ENCODE measurements at places on chromosomes 3 and 15.

GRCh38 chr3:145719114-145719513, 441.9 kb downstream of the PLOD2 start:
- DNase-seq = no peak

GRCh38 chr3:49668414-49668797, 5.7 kb upstream of the APEH start:
- no peak for DNase-seq

- DNase-seq = no peak
Observed at GRCh38 chr3:2303566-2303965, 204.9 kb downstream of the CNTN4 start.

- no peak for DNase-seq
Observed at GRCh38 chr15:60343221-60343970, 54.4 kb downstream of the ANXA2 start.

DNA sequence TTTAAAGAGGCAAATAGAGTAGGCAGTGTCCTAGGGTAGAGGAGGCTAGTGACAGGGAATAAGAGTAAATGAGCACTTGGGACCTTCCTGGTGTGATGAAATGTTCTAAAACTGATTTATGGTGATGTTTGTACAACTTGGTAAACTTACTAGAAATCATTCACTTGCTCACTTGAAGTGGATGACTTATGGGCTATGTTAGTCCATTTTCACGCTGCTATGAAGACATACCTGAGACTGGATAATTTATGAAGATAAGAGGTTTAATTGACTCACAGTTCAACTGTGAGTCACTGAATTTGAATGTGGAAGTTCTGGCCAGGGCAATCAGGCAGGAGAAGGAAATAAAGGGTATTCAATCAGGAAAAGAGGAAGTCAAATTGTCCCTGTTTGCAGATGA, 31.7 kb upstream of the DHX36 start:
- no peak for DNase-seq

DNA sequence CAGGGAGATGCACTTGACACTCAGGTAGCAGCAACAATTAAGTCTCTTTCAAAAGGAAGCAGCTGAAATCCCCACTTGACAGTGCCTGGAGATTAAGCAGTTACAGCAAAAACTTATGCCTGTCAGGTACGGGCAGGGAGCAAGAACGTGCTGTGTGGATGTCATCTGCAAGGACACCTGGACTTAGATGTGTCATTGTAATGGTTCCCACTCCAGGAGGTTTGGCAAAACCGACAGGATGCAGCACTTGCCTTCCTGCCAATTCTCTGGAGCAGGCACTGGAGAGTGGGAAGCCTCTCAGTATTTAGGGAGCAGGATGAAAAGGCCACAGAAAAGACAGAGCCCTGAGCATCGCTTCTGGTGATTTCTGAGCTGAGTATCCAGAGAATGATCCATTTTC, 292.4 kb downstream of the PDCD6IP start:
- DNase-seq = no peak

DNA sequence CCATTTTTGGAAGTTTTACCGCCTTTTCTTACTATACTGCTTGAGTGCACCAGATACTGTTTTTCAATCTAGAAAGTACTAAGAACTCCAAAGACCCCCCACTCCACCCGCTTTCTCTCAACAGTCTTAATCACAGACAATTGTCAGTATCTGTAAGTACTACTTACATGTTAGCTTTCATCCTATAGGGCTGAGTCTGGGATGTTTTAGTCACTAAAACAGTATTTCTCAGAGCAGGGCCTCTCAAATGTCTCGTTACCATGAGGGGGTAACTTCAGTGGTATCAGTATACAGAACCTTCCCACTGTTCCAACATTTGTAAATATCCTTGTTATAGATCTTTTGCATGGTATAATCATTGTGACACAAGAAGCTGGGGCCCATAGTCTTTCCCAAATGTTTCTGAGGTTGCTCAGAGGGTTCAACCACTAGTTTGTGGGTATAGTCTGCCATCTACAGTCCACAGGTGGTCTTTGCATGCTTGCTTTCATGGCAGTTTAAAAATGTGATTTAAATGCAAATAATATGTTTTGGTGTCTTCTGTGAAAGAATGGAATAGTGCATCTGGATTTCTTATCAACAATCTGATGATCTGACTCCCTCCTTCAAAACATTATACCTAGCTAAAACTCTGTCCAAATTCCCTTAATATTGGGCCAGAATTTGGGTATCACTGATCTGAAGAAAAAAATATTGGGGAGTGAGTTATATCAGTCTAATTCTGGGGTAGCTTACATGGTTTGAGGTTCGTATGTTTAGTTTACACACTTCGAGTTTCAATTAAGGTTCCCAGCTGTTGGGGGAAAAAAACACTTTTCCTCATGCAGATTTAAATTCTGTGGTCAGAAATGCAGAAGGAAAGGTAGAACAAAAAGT, 18.0 kb upstream of the DNAJC13 start:
- no peak for DNase-seq

DNA sequence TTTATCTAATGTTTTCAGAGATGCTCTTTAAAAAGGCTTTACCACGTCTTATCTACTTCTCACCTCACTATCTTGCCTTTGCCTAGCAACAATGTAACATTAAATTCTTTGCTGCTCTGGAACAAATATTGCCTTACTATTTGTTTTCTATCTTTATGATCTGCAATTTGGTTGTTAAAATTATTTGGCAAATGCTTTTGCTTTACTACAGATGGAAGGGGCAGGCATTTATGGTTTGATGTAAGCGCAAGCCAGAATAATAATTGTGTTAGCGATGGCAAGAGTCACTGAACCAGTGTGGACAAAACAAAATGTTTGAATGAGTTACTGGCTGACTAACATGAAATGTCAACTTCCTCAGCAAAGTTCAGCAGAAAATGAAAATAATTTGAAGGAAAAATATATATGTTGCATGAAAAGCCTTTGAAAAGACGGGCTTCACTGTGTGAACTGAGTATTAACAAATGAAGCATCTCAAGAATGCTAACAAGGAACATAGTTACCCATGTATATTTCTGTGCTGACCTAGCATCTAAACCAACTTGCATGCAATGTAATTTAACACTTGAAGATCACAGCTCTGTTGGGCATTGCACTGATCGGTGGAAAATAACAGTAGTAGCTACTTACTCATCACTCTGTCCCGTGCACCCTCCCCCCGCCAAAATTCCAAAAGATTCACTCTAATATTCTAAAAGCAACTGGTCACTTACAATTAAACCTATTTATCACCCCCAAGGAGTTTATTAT, 454.0 kb upstream of the ARHGEF26 start:
- no peak for DNase-seq

DNA sequence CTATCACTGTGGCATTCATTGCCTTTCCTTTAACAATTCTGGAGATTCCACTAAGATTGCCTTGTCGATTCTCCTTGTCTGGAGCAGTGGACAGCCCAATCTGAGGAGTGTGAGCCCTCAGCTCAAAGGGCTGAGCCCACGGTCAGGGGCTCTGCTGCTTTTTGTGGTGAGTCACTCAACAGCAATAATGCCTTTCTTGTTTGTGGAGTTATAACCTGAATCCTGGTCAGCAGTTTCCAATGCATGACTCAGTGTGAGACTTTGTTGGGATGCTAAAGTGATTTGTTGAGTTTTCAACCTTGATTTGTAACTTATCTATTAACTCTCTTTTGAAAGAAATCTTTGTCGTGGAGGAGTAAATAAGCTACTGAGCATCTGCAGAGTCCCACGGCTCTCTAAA, 183.5 kb downstream of the TJP1 start:
- DNase-seq = no peak

- no peak for DNase-seq
Observed at GRCh38 chr15:90401495-90401894, 13.5 kb downstream of the IQGAP1 start.

- no peak for DNase-seq
Observed at GRCh38 chr15:93360976-93361375, 272.0 kb upstream of the RGMA start.

DNA sequence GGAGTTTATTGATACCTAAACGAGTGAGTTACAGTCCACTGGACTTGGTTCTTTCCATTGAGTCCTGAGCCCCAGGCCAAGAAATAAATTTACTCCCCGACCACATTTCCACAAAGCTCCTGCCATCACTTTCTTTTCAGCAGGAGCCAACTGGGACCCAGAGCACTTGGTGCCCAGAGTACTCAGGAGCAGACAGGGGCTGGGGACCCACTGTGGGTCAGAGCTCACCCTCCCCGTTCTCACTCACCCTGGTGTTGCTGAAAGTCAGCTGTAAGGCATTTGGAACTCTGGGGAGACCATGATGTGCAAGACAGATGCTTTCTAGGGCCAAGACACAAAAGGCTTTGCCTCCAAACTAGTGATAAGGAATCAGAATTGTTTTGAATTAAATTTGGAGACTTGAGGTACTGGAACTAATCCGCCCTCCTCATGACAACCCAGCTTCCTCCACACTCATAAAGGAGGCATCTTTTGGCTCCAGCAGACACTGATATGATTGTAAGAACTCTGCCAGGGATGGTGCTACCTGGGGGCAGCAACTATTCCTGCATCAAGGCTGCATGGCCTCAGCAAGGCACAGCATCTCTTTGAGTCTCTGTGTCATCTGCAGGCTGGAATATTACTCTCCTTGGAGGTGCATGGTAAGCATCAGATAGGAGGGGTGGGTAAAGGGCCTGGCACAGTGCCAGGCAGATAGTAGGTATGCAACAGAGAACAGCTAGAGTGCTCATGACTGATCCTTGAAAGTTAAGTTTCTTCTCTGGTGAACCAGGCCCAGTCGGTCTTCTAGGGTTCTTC, 7.3 kb upstream of the CAMK1 start:
- no peak for DNase-seq

GRCh38 chr3:39075910-39076309, 24.1 kb downstream of the WDR48 start:
- no peak for DNase-seq

- DNase-seq = no peak
Observed at GRCh38 chr3:111605018-111605417, 9.9 kb upstream of the ZBED2 start.

DNA sequence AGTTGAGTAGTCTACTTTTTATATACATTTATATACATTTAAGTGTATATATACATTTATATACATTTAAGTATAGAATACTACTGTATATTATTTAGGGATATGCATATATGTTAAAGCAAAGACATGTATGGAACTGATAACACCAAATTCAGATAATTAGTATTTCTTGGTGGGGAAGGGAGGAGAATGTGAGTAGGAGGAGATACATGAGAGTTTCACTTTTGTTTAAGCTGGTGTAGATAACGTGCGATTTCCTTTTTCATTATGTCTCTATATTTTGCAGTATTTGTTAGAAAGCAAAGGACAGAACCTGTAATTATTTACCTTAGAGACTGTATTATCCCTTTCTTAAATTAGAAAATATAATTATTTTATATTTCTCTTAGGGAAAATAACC, 16.6 kb upstream of the NIT2 start:
- DNase-seq = no peak

DNA sequence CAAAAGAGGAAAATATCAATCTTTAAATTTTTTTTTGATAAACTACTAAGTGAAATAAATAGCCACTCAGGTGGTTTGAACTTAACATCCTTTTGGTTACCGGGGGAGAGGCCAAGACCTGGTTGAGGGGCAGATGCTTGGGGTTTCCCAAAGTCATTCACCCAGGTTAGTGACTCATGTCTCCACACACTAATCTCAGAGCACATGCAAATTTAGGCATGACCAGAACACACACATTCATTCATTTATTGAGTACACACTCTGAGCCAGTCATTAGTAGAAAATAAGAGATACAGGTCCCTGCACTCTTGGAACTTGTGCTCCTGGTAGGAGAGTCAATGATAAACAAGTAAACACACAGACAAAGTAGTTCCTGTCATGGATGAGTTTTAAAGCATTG, 7.3 kb downstream of the ILDR1 start:
- no peak for DNase-seq

GRCh38 chr15:35912196-35912595, 366.2 kb upstream of the DPH6 start:
- no peak for DNase-seq

DNA sequence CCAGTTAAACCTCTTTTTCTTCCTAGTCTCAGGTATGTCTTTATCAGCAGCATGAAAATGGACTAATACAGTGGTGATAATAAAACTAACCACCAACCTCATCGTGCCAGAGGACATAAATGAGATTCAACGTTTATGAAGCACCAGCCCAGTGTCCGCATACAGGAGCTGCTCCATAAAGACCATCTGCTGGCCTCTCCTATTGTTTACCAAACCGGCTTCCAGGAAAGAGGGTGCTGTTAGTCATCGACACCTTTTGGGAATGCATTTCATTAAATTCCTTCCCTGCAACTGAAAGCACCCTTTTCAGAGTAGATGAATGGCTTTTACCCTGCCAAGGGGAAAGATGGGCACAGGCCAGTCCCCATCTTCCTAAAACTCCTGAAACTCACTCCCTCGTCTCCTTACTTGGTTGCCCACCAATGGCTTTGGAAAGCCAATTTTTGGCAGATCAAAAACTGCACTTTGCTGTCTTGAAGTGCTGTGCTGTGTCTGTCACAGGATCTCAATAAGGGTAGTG, 122.1 kb downstream of the AQP9 start:
- DNase-seq = no peak

GRCh38 chr3:172209333-172210321, 170.2 kb downstream of the FNDC3B start:
- DNase-seq = no peak

GRCh38 chr3:108328821-108329486, 32.6 kb downstream of the HHLA2 start:
- no peak for DNase-seq

DNA sequence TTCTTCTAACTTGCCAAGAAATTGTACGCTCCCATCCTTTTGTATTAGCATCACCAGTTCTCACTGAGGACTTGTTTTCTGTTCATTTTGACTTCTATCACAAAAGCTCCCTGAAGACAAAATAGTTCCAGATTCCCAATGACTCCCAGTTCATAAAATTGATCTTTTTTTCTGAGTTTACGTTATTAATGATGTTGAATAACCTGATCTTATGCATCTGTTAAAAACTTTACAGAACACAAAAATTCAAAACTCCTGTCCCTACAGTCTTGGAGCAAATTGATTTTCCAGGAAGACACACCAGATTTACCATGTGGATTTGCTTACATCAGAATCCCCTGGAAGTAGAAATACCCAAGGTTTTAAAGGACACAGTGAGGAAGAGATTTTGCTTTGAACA, 8.3 kb upstream of the KCNMB2 start:
- no peak for DNase-seq

DNA sequence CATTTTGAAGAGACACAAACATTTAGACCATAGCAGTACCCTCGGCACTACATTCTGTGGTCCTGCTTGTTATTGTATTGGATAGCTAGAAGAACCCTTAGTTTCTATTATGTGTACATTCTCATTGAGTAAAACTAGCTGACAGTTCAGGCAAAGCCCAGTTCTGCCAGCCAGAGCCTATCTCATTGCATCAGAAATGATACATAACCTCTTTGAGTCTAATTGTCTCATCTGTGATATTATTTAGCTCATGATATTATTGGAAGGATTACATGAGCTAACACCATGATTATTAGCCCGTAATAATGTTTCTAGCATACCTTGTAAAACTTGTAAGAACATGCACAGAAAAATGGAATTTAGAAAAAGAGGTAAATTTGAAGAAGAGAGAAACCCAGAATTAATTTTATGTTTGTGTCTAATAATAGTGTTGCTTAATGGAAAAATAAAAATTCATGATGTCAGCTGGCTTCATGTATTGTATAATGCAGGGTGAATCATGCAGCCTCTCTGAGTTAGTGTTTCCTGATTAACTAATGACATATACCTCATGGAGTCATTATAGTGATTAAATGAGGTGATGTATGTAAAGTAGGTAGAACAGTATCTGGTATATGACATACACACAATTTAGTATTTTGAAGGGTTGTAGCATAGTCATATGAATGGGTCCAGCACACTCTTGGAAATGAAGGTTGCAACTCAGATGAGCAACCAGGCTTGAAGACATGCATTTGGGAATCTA, 339.4 kb upstream of the GRM7 start:
- no peak for DNase-seq
